ENCODE measurements at places on chromosomes 1 and 21. TPM values are rescaled to one million over a fixed set of nuclear protein-coding genes. Genes with fewer than 3 reads are reported as not detected.

CLIC6 gene
- total RNA-seq, result 10.1 TPM

LHX8 gene
- not detected for total RNA-seq

SPRR2E gene
- not detected for total RNA-seq

TRIM63 gene
- total RNA-seq, result 0.82 TPM

F13B gene
- total RNA-seq, result not detected

LCE3D gene
- total RNA-seq, result not detected

EFNA3 gene
- 1.7 TPM for total RNA-seq

PIGM gene
- 8.5 TPM for total RNA-seq

TTC13 gene
- total RNA-seq, result 15.6 TPM

NCF2 gene
- total RNA-seq, result 16.7 TPM

RHOU gene
- 22.1 TPM for total RNA-seq

GRCh38 chr1:15016001-15016400 lies 137.5 kb upstream of the TMEM51 start:
- H3K36me3 ChIP-seq, result no peaks in the 10 kb centered on the region
- no peaks in the 10 kb centered on the region for H3K27me3 ChIP-seq
- no peak overlapping the region for H3K4me3 ChIP-seq
- H3K27ac ChIP-seq, result no peak overlapping the region
- H3K4me1 ChIP-seq, result no peaks in the 10 kb centered on the region

- H3K4me3 ChIP-seq, result no peak overlapping the region
- no peak overlapping the region for H3K27ac ChIP-seq
- no peaks in the 10 kb centered on the region for H3K4me1 ChIP-seq
- DNase-seq, result no peak
- H3K27me3 ChIP-seq, result no peaks in the 10 kb centered on the region
These were observed 45.9 kb downstream of the COQ8A start for GRCh38 chr1:226985839-226986463.

GRCh38 chr1:203199816-203200571 lies 13.5 kb upstream of the CHI3L1 start:
- H3K27ac ChIP-seq, result no peak overlapping the region
- no peaks in the 10 kb centered on the region for H3K4me1 ChIP-seq
- H3K4me3 ChIP-seq, result no peak overlapping the region
- H3K36me3 ChIP-seq, result no peaks in the 10 kb centered on the region

- H3K36me3 ChIP-seq, result no peaks in the 10 kb centered on the region
- no peaks in the 10 kb centered on the region for H3K27me3 ChIP-seq
- DNase-seq, result no peak
- no peak overlapping the region for H3K27ac ChIP-seq
These were observed 8.3 kb upstream of the TNFRSF9 start for GRCh38 chr1:7948960-7949359.

DNA sequence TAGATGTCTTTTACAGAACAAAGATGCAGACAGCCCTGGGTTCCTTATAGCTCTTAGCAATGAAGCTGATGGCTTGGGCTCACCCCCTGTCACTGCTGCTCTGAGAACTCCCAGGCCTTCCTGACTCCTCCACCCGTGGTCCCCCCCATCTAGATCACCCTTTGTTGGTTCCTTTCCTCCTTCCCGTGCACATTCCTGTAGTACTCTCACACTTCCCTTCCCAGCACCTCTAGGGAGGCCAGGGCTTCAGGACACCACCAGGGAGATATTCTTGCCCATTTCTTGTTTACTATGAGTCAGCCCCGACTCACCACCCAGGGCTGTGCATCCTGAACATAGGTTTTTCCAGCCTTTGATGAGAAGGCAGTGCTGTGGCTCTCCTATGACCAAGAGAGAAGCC lies 14.4 kb upstream of the NOS1AP start:
- no peak overlapping the region for H3K4me3 ChIP-seq
- H3K36me3 ChIP-seq, result no peaks in the 10 kb centered on the region
- no peak for DNase-seq
- no peaks in the 10 kb centered on the region for H3K4me1 ChIP-seq

GRCh38 chr1:22702296-22703085 lies 8.1 kb upstream of the EPHB2 start:
- no peaks in the 10 kb centered on the region for H3K4me1 ChIP-seq
- H3K36me3 ChIP-seq, result no peaks in the 10 kb centered on the region
- no peak overlapping the region for H3K27ac ChIP-seq

DNA sequence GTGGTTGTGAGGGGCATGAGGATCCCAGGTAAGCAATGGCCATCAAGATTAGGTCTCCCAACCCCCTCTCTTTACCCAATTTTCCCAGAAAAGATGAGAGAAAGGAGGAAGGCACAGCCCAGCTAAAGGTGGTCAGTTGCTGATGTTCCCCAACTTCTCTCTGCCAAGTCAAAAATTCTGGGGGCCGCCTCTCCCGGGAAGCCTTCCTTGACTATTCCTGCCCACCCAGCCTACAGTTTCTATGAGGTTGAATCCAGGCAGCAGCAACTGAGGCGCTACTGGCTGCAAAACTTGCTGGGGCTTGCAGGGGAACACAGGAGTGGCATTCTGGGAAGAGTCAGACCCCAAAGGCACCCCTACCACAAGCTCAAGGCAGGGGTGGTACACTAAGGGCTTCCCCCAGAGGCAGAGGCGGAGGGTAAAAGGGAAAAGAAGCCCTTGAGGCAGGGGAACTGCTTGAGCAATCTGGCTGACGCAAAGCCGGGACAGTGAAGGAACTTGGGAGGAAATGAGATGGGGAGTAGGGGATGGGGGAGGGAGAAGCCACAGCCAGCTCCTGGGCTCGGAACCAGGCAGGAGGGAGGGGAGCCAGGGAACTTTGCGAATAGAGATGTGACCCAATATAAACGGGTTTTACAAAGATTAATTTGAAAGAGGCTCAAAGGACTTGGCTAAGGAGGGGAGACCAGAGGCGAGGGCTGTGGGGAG lies 31.2 kb downstream of the SDC3 start:
- peak; percentile 90 for DNase-seq
- H3K27me3 ChIP-seq, result no peaks in the 10 kb centered on the region
- H3K36me3 ChIP-seq, result no peaks in the 10 kb centered on the region

GRCh38 chr1:23196627-23197328 lies 20.5 kb downstream of the HTR1D start:
- H3K27me3 ChIP-seq, result no peaks in the 10 kb centered on the region
- H3K4me3 ChIP-seq, result no peak overlapping the region
- no peak overlapping the region for H3K27ac ChIP-seq
- H3K36me3 ChIP-seq, result no peaks in the 10 kb centered on the region
- DNase-seq, result no peak
- H3K4me1 ChIP-seq, result no peaks in the 10 kb centered on the region

GRCh38 chr1:163842571-163842970 lies 520.8 kb downstream of the NUF2 start:
- no peaks in the 10 kb centered on the region for H3K27me3 ChIP-seq
- H3K4me3 ChIP-seq, result no peak overlapping the region
- no peaks in the 10 kb centered on the region for H3K4me1 ChIP-seq
- no peaks in the 10 kb centered on the region for H3K36me3 ChIP-seq

GRCh38 chr1:100626397-100626796 lies 88.5 kb downstream of the GPR88 start:
- H3K4me3 ChIP-seq, result no peak overlapping the region
- peak overlapping the region; percentile 89 for H3K27ac ChIP-seq
- no peaks in the 10 kb centered on the region for H3K36me3 ChIP-seq
- H3K27me3 ChIP-seq, result no peaks in the 10 kb centered on the region
- H3K4me1 ChIP-seq, result peaks cover 23% of the 10 kb centered on the region

GRCh38 chr21:30117631-30118030 lies 49.0 kb downstream of the CLDN17 start:
- no peaks in the 10 kb centered on the region for H3K27me3 ChIP-seq
- DNase-seq, result no peak
- no peak overlapping the region for H3K4me3 ChIP-seq
